Fibroblast of villous mesenchyme (primary cell): ENCODE measurements at places on chromosomes 16 and 17.
A peak's percentile ranks its signal among the peaks of the same experiment; 100 is the strongest.

DNA sequence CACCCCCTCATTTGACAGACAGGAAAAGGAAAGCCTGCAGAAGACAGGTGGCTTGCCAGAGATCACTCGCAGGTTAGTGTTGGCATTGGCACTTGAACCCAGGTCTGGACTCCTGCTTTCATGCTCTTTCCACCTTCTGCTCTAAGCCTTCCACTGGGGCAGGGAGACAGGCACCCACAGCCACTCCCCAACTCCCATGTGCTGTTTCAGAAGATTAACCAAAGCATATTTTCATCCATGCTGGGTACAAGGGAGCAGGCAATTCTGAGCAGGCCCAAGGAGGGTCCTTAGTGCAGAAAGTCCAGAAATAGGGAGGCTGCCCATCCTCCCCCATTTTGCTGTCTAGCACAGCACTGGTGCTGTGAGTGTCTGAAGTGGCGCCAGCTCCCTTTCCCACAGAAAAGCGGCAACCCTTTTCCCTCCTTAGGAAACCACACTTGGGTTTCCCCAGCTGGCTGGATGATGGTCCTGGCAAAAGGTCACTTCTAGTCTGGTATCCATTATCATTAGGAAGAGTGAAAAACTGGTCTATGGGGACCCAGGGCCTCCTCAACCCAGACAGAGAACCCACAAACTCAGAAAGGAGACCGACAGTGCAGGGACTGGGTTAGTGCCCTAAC, 2.0 kb upstream of the CAVIN1 start:
- DNase-seq: no peak

DNA sequence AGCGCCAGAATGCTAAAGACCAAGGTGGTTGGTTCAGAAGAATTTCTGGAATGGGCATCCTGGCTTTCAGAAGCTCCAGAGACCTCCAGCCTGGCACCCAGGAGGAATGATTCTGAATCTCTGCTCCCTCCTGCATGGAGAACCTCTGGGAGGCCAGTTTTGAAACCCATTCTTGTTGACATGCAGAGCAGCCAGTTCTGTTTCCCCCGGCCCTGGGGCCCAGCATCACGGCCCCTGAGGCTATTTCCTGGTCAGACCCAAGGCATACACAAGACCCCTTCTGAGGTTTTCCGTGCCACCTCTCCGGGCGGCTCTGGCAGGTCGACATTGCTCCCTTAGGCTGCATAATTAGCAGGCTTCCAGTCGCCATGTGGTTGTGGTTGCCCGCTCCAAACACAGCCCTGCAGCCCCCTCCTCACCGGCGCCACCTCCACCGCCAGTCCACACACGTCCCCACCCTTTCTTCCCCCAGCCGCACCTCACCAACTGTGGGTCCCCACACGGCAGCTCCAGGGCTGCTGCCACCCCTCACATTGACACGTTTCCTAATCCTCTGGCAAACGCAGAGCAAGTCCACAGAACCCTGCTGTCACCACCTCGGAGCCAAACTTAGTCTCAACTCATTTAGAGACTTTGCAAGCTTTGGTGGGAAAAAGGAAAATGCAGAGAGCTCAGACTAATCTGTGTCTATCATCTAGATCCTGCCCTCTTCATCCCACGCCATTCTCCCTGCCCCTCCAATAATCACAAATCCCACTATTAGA, 367.1 kb downstream of the SOX9 start:
- no peak for DNase-seq

DNA sequence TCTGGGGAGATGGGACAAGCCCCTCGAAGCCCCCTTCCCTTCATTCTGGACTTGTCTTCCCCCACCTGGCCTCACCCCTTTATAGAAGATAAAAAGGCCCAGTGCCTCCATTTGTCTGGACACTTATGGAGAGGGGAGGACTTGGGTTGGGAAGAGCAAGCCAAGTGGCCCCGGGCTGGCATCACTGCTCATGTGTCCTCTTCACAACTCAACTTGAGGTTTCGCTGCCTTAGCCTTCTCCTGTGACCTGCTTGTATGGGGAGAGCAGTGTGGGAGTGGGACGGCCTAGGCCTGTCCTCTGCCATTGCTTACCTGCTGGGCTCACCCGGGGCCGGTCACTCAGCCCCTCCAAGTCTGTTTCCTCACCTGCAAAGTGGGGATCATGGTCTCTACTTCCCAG, 1.4 kb downstream of the PAQR4 start:
- no peak for DNase-seq

GRCh38 chr17:29069526-29070041, 26.6 kb downstream of the PIPOX start:
- peak; percentile 40 for DNase-seq

GRCh38 chr17:18177722-18178121, 5.9 kb upstream of the ALKBH5 start:
- DNase-seq: no peak
